NCI-H146 (cell line): ENCODE measurements at places on chromosomes 16 and 17.

DNA sequence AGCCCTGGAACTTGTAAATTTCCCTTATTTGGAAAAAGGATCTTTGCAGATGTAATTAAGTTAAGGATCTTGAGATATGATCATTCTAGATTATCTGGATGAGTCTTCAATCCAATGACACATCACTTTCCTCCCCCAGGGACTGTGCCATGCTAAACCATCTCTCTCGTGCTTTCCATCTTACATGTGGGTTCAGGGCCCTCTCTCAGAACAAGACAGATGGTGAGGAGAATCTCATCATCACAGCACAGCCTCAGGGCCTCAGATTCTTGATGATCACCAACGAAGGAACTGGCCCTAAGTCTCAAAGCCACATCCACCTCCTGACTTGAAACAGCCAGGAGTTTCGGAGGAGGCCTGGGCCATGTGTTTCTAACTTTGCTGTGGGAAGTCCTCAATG, 78.7 kb downstream of the LITAF start:
- DNase-seq: no peak

- DNase-seq: no peak
Observed at GRCh38 chr17:55416470-55417052, 5.1 kb downstream of the MMD start.

- DNase-seq: no peak
Observed at GRCh38 chr16:25210758-25211157, 6.0 kb upstream of the AQP8 start.

DNA sequence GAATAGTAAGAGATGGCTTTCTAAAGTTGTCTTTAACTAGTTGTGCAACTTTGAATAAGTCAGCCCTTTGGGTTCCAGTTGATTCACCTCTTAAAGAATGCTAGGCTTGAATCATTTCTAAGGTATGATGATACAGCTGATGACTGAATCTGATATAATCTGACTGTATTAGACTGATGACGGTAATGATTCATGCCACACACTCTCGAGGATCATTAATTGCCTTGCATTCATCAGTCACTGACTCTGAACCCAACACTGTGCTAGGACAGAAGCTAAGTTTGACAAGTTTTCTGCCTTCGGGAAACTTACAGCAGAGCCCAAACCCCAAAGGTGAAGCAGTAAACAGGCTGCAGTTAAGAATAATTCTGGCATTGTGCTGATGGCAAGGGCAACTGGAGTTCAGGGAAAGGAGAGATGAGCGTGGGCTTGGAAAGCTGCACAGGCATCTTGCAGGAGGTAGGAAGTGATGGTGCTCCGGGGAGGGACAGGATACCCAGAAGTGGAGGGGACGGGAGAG, 25.8 kb downstream of the ASIC2 start:
- no peak for DNase-seq

DNA sequence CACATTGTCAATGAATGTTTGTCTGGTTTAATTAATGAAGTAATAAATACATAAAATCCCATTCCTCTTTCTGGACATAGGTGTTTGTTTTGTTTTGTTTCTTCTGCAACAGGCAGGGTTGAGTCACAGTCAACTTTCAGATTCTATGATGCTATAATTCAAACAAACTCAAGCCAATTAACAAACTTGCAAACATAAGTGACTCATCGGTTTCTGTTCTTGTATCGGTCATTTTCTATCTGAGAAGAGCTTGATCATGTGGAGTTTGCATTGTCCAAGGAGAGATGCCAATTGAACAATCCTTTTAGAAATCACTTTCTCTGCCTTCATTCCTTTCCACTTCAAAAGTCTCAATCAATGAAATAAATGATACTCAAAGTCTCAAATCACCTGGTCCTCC, 294.2 kb upstream of the C16orf82 start:
- DNase-seq: no peak

- DNase-seq: no peak
Observed at GRCh38 chr17:74742978-74743545, 5.4 kb upstream of the NHERF1 start.

DNA sequence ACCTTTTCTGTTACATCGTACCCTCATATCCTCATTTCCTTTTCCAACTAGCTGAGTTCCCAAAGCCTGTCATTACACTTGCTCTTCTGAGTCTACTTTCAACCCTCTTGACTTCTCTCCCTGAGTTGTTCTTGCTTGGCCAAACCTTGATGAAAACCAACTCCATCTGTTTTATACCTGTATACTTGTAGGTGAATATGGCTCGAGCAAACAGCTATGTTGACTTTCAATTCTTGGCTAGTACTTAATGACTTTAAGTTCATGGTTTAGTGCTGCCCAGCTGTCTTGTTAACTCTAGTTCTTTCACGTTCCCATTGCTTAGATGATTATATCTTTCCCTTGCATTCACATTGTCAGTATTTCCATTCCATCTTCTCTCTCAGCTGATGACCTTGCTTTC, 14.8 kb downstream of the TANC2 start:
- DNase-seq: no peak

DNA sequence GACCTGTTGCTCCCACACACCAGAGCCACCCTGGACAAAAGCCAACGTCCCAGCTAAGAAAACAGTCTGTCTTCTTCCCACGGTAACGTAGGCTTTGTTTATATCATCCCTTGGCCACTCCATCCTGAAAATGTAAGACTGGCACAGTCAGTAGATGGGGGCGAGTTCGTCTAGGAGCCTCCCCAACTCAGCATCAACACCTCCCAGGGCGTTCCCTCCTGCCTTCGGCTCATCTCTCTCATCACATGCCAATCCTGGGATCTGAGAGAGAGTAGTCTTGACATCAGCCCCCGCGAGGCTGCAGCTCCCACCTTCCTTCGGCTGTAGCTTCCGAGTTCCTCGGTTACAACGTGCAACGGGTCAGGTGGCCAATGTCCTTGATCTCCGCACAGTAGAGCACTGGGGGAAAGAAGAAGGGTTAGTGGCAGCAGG, 894 bp downstream of the RNF227 start:
- DNase-seq: no peak

GRCh38 chr17:34781571-34782108, 179.6 kb downstream of the CCT6B start:
- no peak for DNase-seq

- no peak for DNase-seq
Observed at GRCh38 chr16:77877712-77878347, 89.5 kb downstream of the VAT1L start.

DNA sequence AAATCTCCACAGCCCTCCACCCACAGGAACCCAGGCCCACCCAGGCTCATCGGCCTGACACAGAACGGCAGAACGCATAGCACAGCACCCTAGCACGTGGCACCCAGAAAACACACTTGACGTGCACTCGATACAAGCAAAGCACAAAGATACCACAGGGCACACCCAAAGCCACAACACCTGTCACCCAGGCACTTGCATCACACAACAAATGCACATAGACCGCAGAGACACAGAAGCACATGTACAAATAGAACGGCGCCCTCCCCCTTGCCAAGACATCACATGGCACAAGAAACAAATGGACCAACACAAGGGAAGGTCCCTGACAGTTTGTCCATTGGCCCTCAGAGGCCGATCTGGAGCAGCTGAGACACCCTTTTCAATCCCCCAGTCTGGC, 147.7 kb upstream of the WSCD1 start:
- DNase-seq: no peak

- DNase-seq: no peak
Observed at GRCh38 chr17:13813347-13814240, 211.9 kb upstream of the HS3ST3A1 start.
